ENCODE measurements at places on chromosomes 3 and 15. TPM values are rescaled to one million over a fixed set of nuclear protein-coding genes. Genes with fewer than 3 reads are reported as not detected.

- H3K36me3 ChIP-seq, result no peaks in the 10 kb centered on the region
- no peak overlapping the region for H3K4me3 ChIP-seq
- DNase-seq, result no peak
- no peaks in the 10 kb centered on the region for H3K4me1 ChIP-seq
- no peak overlapping the region for H3K27ac ChIP-seq
Measured at GRCh38 chr3:176262071-176262470, 935.2 kb downstream of the TBL1XR1 start.

DNA sequence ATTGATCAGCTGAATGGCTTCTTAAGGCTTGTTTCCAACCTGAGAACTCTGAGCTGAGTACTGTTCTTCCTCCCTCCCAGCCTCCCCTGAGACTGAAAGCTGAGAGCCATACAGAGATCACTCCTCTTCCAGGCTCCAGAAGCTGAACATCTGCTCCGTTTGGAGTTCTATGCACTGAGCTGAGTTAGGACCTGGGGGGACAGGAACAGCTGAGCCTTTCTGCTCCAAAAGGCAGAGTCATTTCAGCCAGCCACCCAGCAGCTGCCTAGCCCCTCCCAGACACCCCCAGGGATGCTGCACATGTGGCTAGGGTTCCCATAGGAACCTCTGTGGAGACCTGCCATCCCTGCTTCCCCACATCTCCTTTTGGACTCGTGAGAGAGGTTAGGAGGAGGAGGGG is 64.2 kb upstream of the GLCE start:
- H3K27me3 ChIP-seq, result no peaks in the 10 kb centered on the region
- H3K4me1 ChIP-seq, result no peaks in the 10 kb centered on the region
- H3K36me3 ChIP-seq, result no peaks in the 10 kb centered on the region
- no peak overlapping the region for H3K27ac ChIP-seq
- DNase-seq, result no peak

GRCh38 chr15:92343924-92344643 is 49.6 kb upstream of the ST8SIA2 start:
- no peaks in the 10 kb centered on the region for H3K27me3 ChIP-seq
- H3K4me3 ChIP-seq, result no peak overlapping the region
- DNase-seq, result no peak
- no peaks in the 10 kb centered on the region for H3K36me3 ChIP-seq

DNA sequence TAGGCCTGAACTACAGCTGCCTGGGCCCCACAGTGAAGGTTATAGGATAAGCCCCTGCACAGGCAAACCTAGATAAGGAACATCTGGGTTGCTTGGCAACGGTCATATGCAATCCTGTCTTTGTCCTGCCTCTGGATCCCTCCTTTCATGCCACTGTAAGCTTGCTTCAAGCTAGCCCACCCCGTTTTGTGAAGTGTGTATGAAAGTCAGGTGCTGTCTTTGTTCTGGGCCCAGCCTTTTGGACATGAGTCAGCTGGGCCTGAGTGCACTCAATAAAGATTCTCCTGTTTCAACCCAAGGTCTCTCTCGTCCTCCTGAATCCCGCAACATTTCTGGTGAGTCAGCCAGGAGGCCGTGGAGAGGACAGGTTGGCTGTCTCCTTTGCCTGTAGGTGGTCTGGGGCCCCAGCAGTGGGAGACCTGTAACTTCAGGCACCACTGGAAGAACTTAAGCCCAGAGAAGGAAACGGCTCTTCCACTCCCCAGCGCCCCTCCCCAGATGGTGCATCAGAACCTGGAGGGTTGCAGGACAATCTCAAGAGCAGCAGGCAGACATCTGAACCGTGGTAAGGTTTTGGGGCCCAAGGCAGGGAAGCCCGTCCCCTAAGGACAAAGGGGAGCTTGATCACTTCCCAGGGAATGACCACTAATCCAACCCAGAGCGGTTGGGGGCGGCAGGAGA is 8.3 kb upstream of the SLC9C1 start:
- H3K36me3 ChIP-seq, result no peaks in the 10 kb centered on the region
- H3K4me1 ChIP-seq, result no peaks in the 10 kb centered on the region
- H3K27me3 ChIP-seq, result no peaks in the 10 kb centered on the region
- H3K27ac ChIP-seq, result no peak overlapping the region

GRCh38 chr15:51060030-51060673 is 34.6 kb downstream of the TNFAIP8L3 start:
- no peaks in the 10 kb centered on the region for H3K27me3 ChIP-seq
- DNase-seq, result no peak
- H3K27ac ChIP-seq, result no peak overlapping the region
- no peaks in the 10 kb centered on the region for H3K36me3 ChIP-seq
- no peaks in the 10 kb centered on the region for H3K4me1 ChIP-seq

GRCh38 chr3:8816106-8816505 is 46.7 kb upstream of the OXTR start:
- H3K4me1 ChIP-seq, result no peaks in the 10 kb centered on the region
- no peaks in the 10 kb centered on the region for H3K27me3 ChIP-seq
- H3K4me3 ChIP-seq, result no peak overlapping the region
- no peaks in the 10 kb centered on the region for H3K36me3 ChIP-seq
- H3K27ac ChIP-seq, result no peak overlapping the region

DNA sequence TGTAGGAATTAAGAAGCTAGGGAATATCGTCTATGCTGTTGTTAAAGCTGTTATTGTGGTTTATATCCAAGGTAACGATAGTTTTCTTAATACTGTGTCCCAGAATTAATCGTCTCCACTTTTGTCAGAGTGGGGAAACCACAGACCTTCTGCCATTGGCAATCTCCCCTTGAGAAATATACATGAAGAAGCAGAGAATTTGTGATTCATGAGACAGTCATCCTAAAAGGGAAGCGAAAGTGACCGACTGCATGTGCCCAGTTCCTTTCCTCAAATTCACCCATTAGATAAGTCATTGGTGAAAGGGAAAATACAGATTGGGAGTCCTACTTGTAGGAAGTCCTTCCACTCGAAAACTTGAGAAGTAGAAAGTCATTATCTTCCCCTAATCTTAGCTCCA is 26.6 kb downstream of the DIPK2A start:
- peaks cover 6% of the 10 kb centered on the region for H3K36me3 ChIP-seq
- H3K4me3 ChIP-seq, result no peak overlapping the region
- H3K27ac ChIP-seq, result no peak overlapping the region
- no peak for DNase-seq
- no peaks in the 10 kb centered on the region for H3K4me1 ChIP-seq

DNA sequence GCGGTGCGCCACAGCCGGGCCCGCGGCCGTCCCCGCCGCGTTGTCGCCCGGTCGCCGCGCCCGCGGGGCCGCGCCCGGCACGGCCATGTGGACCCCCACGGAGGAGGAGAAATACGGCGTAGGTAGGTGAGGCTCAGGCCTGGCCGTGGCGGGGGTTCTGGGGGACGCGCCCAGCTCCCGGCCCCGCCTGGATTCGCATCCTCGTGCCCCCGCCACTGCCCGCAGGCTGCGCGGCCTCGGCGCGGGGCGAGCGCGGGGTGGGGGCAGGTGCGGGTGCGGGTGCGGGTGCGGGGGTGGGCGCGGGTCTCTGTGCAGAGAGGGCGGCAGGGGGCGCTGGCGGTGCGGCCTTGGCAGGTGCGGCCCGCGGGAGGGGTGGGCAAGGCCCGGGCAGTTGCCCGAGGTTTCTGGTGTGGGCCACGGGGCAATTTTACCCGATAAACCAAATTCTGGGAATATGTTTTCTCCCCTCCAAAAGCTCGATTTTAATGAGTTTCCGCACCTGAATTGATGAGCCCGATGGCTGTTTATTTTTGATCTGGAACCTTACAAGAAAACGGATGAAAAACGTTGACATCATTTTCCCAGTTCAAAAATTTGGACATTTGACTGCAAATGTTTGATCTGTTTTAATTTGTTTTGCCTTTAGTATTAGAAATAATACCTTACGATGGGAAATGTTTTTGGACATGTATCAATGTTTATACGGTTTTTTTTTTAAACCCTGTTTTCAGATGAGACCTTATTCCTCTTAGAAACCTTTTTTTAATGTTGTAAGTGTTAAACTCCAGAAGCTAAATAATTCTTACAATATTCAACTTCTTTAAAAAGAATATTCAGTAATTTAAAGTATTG is 678 bp downstream of the DOCK3 start:
- DNase-seq, result no peak
- peak overlapping the region; percentile 54 for H3K27ac ChIP-seq
- no peaks in the 10 kb centered on the region for H3K36me3 ChIP-seq

GRCh38 chr3:119731560-119732343 is 28.9 kb downstream of the CFAP91 start:
- no peaks in the 10 kb centered on the region for H3K4me1 ChIP-seq
- no peaks in the 10 kb centered on the region for H3K36me3 ChIP-seq
- H3K27ac ChIP-seq, result no peak overlapping the region
- no peak overlapping the region for H3K4me3 ChIP-seq

Gene GOLGA8J
- not detected for polyA plus RNA-seq
